WTC11 (cell line): ENCODE measurements at places on chromosomes 5 and 9. TPM values are rescaled to one million over a fixed set of nuclear protein-coding genes. Genes with fewer than 3 reads are reported as not detected.

GRCh38 chr5:102600964-102601363 is 102.2 kb upstream of the SLCO6A1 start:
- H3K36me3 ChIP-seq: no peaks in the 10 kb centered on the region; the same call in 1 of the 2 replicates
- DNase-seq: no peak
- H3K4me1 ChIP-seq: peaks cover 24% of the 10 kb centered on the region

GRCh38 chr5:141654298-141654697 is 3.1 kb upstream of the FCHSD1 start:
- no peaks in the 10 kb centered on the region for H3K27me3 ChIP-seq
- no peak overlapping the region for H3K4me3 ChIP-seq
- H3K36me3 ChIP-seq: peaks cover 46% of the 10 kb centered on the region
- no peak overlapping the region for H3K27ac ChIP-seq

DNA sequence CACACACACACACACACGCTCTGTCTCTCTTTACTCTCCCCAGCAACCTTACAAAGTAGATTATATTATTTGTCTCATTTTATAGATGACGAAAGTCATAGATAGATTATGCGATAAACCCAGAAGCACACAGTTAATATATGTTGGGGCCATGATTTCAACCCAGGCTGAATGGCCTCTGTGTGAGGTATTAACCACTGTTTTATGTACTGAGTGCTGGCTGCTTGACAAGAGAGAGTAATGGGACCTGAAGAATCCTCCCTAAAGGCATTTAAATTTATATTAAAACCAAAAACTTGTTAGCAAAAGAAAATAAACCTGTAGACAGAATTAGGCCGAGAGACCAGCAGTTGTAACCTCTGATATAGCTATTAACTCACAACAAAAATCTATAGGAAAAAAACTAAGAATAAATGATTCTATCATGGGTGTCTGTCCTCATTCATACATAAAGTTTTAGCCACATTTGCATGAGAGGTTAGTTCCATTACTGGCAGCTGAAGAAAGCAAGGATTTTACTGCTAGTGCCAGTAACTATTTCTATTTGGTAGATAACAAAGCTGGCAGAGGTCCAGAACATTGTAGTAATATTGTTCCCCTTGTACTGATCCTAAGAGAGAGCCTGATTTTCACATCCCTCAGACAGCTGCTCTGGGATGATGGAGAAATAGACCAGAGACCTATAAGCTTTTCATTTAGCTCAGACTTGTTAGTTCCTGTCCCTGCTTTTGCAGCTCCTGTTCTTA is 250.9 kb downstream of the ADGRV1 start:
- no peak overlapping the region for H3K27ac ChIP-seq
- no peaks in the 10 kb centered on the region for H3K27me3 ChIP-seq
- DNase-seq: no peak
- H3K4me3 ChIP-seq: no peak overlapping the region
- H3K4me1 ChIP-seq: no peaks in the 10 kb centered on the region

The GPR150 gene
- 0.09 to 0.13 TPM (median 0.11 TPM) in 3 replicates for total RNA-seq

The PRR7 gene
- total RNA-seq: 13.1 to 14.7 TPM (median 14.6 TPM) in 3 replicates
